SJCRH30 (cell line): ENCODE measurements at places on chromosomes 1 and 21. TPM values are rescaled to one million over a fixed set of nuclear protein-coding genes. Genes with fewer than 3 reads are reported as not detected.

DNA sequence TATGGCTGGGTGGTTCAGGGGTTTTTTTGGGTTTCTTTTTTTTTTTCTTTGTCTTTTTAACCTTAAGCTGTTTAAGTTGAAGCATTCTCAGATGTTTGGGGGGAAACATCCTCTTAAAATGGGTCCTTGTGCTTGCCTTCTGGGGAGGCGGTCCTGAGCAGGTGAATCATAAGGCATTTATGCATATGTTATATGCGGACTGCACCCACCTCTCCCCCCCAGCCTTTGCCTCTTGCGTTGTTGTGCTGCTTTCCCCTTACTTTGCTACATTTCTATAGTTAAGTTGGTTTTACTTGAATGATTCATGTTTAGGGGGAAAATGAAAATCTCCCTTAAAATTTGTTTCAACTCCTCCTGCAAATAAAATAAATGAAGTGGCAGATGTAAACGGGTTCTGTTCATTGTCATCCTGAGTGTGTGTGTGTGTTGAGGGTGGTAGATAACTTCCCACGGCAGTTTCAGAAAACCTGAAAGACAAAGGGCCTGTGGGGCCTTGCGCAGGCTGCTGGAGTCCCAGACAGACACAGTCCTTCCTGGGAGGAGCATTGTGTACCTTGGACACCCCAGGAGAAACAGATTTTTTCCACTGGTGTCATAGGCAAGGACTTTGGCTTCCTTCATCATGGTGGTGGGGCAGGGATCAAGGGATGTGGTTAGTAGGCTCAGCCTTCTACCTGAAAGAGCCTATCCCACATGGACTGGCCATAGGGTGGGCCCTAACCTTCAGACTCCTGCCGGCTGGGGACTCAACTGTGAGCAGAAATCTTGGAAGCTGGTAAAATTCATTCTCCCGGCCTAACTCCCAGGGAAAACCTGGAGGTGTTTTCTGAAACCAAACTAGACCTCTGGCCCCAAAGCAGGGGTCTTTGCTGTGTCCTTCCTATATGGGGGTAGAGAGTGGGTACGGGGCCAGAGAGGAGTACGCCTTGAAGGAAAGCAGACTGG lies 926 bp upstream of the SH3D21 start:
- H3K4me3 ChIP-seq: no peak overlapping the region
- DNase-seq: no peak
- no peak overlapping the region for H3K27ac ChIP-seq
- peaks cover 72% of the 10 kb centered on the region for H3K36me3 ChIP-seq
- H3K27me3 ChIP-seq: no peaks in the 10 kb centered on the region
- H3K4me1 ChIP-seq: no peaks in the 10 kb centered on the region

DNA sequence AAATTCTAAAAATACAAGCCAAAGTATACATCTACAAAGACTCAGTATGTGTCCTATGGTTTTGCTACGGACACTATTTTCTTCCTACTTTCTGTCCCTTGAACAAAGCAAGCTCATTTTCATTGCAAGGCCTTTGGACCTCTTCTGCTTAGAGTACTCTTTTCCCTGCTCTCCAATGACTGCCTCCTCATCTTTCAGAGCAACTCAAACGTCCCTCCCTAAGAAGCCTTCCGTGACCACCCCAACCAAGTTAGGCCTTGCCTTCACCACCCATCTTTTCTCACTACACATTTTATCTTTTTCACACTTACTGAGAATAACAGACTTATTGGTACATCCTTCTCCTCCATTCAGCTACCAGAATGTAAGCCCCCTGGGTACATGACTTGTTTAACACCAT lies 39.9 kb downstream of the ENAH start:
- H3K4me1 ChIP-seq: peaks cover 19% of the 10 kb centered on the region
- H3K36me3 ChIP-seq: peaks cover 7% of the 10 kb centered on the region; the same call in 1 of the 2 replicates
- DNase-seq: no peak
- no peak overlapping the region for H3K27ac ChIP-seq
- H3K27me3 ChIP-seq: no peaks in the 10 kb centered on the region
- H3K4me3 ChIP-seq: no peak overlapping the region

- no peaks in the 10 kb centered on the region; the same call in 1 of the 2 replicates for H3K4me1 ChIP-seq
- no peak for DNase-seq
- H3K27me3 ChIP-seq: no peaks in the 10 kb centered on the region
- no peak overlapping the region for H3K4me3 ChIP-seq
- H3K36me3 ChIP-seq: peaks cover 26% of the 10 kb centered on the region
These were observed 19.1 kb downstream of the MARCKSL1 start for GRCh38 chr1:32316903-32317277.

DNA sequence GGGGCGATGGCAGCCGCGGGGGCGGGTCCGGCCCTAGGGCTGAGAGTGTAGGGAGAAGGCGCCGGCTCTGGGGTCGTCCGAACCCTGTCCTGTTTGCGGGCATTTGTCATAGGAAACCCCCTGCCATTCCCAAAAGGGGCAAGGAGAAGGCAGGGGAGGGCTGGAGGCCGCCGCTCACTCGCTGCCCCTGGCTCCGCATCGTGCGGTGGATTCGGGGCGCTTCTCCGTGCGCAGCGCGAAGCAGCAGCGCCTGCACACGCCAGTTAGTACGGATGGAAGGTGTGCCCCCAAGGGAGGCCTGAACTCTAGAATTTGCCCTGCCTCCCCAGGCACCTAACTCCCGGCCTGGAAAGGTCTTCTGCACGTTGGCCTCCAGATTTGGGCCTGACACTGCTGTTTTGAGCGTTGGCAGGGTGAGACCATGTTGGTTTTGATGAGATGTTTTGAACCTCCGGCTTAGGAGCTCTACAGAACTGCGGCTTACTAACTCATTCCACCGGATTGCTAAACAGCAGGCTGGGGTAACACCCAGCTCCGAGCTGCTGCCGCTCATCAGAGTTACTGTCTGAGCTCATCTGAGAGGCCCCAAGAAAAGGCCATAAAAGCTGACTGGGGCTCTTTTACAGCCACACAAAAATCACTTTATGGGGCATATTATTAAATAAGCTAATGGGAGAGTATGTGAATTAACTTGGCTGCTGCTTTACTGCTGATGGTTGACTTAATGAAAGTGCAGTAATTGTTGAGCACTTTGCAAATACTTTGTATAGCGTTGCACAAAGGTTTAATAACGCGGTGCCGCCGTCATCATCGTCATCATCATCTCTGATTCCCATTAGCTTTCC lies 987 bp downstream of the GPR137B start:
- H3K36me3 ChIP-seq: no peaks in the 10 kb centered on the region
- H3K27me3 ChIP-seq: no peaks in the 10 kb centered on the region; the same call in 1 of the 2 replicates
- no peaks in the 10 kb centered on the region for H3K4me1 ChIP-seq

- no peaks in the 10 kb centered on the region for H3K36me3 ChIP-seq
- H3K27me3 ChIP-seq: no peaks in the 10 kb centered on the region
- H3K27ac ChIP-seq: no peak overlapping the region
- no peak for DNase-seq
These were observed 1.4 kb upstream of the TBX19 start for GRCh38 chr1:168279253-168279652.

- no peaks in the 10 kb centered on the region for H3K36me3 ChIP-seq
- DNase-seq: no peak
- no peak overlapping the region for H3K4me3 ChIP-seq
These were observed 174.2 kb downstream of the TNR start for GRCh38 chr1:175569117-175569743.

DNA sequence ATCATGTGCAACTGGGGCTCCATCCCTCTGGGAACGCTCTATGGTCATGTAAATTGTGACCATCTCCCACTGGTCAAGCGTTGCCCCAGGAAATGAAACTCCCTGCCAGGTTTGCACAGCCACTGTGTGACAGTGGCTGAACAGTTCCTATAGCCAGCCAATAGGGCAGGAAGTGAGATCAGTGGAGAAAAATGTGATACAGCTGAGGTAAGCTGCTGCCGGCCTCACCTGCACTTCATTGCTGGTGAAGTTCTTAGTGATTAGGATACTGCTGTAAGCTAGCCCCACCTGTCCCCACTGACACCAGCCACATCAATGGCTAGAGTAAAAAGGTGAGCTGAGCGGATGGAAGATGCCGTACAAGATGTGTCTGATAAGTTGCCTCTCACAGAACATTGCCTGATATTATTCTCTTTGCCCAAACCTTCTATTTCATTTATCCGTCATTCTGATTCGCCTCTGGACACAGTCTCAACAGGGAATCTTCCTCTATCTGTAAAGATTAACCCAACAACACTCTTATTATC lies 38.4 kb upstream of the CDC42BPA start:
- DNase-seq: no peak
- H3K36me3 ChIP-seq: no peaks in the 10 kb centered on the region
- no peaks in the 10 kb centered on the region for H3K27me3 ChIP-seq
- peaks cover 17% of the 10 kb centered on the region for H3K4me1 ChIP-seq
- peak overlapping the region; percentile 65 for H3K27ac ChIP-seq

- DNase-seq: no peak
- no peaks in the 10 kb centered on the region for H3K27me3 ChIP-seq
- H3K4me3 ChIP-seq: no peak overlapping the region
- no peaks in the 10 kb centered on the region for H3K4me1 ChIP-seq
- H3K27ac ChIP-seq: no peak overlapping the region
These were observed 63.0 kb downstream of the RAP1GAP start for GRCh38 chr1:21605964-21606705.

DNA sequence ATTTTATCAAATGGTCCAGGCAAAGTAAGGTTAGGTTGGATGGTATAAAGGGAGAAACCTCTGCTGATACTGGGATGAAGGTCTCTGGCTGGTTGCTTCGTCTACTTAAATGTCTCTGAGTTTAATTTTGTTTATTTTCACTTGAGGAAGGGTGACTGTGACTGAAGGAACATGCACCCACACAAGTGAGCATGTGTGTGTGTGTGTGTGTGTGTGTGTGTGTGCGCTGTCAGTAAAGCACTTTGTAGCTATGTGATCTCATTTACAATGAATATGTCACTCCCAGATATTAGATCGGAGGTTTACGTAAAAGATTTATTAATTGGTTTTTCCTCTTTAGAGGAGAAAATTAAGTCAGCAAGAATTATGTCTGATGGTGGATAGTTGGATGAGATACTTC lies 4.4 kb downstream of the FOXD2 start:
- no peak overlapping the region for H3K4me3 ChIP-seq
- no peak for DNase-seq
- no peak overlapping the region for H3K27ac ChIP-seq
- no peaks in the 10 kb centered on the region for H3K27me3 ChIP-seq
- H3K4me1 ChIP-seq: no peaks in the 10 kb centered on the region
- no peaks in the 10 kb centered on the region for H3K36me3 ChIP-seq

GRCh38 chr1:117607471-117607870 lies 1.6 kb downstream of the TENT5C start:
- H3K27ac ChIP-seq: no peak overlapping the region
- H3K36me3 ChIP-seq: no peaks in the 10 kb centered on the region
- H3K27me3 ChIP-seq: 0 out of 2 replicates have a peak, but pooled peaks cover 2% of the 10 kb centered on the region
- 0 out of 2 replicates have a peak, but pooled peaks cover under 1% of the 10 kb centered on the region for H3K4me1 ChIP-seq

- no peak overlapping the region for H3K4me3 ChIP-seq
- H3K27ac ChIP-seq: no peak overlapping the region
- no peaks in the 10 kb centered on the region for H3K36me3 ChIP-seq
- DNase-seq: peak; percentile 92
- no peaks in the 10 kb centered on the region for H3K27me3 ChIP-seq
These were observed 34.9 kb upstream of the PPP1R15B start for GRCh38 chr1:204446413-204447111.

DNA sequence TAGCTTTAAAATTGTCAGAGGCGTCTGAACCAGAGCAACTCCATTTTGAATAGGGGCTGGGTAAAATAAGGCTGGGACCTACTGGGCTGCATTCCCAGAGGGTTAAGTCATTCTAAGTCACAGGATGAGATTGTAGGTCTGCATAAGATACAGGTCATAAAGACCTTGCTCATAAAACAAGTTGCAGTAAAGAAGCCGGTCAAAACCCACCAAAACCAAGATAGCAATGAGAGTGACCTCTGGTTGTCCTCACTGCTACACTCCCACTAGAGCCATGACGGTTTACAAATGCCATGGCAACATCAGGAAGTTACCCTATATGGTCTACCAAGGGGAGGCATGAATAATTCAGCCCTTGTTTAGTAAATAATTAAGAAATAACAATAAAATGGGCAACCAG lies 143.6 kb downstream of the GABPA start:
- DNase-seq: no peak
- H3K27ac ChIP-seq: no peak overlapping the region
- H3K36me3 ChIP-seq: peaks cover 50% of the 10 kb centered on the region
- no peaks in the 10 kb centered on the region for H3K4me1 ChIP-seq
- no peaks in the 10 kb centered on the region for H3K27me3 ChIP-seq

GRCh38 chr1:10564063-10564462 lies 89.3 kb downstream of the PEX14 start:
- H3K4me1 ChIP-seq: no peaks in the 10 kb centered on the region
- no peaks in the 10 kb centered on the region for H3K36me3 ChIP-seq
- H3K4me3 ChIP-seq: no peak overlapping the region
- H3K27me3 ChIP-seq: no peaks in the 10 kb centered on the region

- no peak for DNase-seq
- H3K4me3 ChIP-seq: no peak overlapping the region
- H3K27ac ChIP-seq: no peak overlapping the region
- no peaks in the 10 kb centered on the region for H3K4me1 ChIP-seq
- H3K27me3 ChIP-seq: no peaks in the 10 kb centered on the region
These were observed 2.0 kb upstream of the SYT6 start for GRCh38 chr1:114155706-114156105.

- no peaks in the 10 kb centered on the region for H3K4me1 ChIP-seq
- H3K27ac ChIP-seq: no peak overlapping the region
- DNase-seq: no peak
These were observed 9.7 kb downstream of the GJA5 start for GRCh38 chr1:147750618-147751217.

DNA sequence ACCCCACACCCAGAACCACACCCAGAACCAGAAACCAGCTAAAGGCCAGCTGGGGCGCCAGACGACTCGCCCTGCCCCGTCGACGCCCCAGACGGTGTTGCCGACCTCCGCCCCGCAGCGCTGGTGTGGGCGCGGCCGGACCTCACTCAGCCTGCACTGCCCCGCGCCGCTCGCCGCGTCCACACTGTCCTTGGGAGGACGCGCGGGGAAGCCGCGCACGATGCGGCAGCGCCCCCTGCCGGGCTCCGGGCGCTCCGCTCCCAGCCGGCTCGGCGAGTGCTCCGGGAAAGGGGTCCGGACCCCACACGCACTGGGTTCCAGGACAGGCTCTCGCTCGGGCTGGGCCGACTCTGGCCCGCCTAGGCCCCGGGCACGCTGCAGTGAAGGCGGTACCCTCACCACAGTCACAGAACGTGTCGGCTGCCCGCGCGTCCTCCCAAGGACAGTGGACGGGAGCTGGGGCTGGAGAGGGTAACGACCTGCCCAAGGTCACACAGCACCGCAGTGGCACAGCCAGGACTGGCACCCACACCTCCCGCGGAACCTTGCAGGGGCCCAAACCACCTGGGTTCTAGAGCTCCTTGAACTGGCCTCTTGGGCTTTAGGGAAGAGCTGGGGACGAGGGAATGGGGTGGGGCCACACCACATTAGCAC lies 90.2 kb downstream of the DMRTA2 start:
- DNase-seq: no peak
- H3K4me3 ChIP-seq: no peak overlapping the region
- no peaks in the 10 kb centered on the region for H3K4me1 ChIP-seq
- H3K36me3 ChIP-seq: no peaks in the 10 kb centered on the region
- no peak overlapping the region for H3K27ac ChIP-seq

DIO1 gene
- not detected in 2 replicates for total RNA-seq

TDRD10 gene
- not detected in 2 replicates for total RNA-seq

NOS1AP gene
- 0.51 and 0.66 TPM in 2 replicates for total RNA-seq

HPDL gene
- not detected in 2 replicates for total RNA-seq

KRTAP10-1 gene
- not detected in 2 replicates for total RNA-seq

TNFRSF18 gene
- total RNA-seq: 0.33 and 0.93 TPM in 2 replicates

AMY2A gene
- not detected in 2 replicates for total RNA-seq

NPPB gene
- total RNA-seq: 0.67 and 0.89 TPM in 2 replicates
